ENCODE measurements at places on chromosomes 5 and 9.

DNA sequence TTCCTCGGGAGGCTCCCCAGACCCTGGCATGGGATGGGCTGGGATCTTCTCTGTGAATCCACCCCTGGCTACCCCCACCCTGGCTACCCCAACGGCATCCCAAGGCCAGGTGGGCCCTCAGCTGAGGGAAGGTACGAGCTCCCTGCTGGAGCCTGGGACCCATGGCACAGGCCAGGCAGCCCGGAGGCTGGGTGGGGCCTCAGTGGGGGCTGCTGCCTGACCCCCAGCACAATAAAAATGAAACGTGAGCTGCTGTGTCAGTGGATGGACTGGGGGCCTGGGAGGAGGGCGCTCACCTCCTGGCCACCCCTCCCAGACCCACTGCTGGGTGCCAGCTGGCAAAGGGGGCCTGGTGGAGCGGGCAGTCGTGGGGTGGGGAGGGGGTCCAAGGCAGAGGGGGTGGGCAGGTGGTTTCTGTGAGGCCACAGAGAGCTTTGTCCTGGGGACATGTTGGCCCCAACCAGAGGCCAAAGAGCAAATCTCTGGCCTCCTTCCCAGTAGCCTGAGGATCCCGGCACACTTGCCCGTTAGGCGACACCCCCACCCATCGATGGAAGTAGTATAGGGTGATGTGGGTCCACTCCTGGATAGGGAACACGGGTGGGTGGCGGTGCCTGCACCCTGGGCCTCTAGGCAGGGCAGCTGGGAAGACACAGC, 9.8 kb downstream of the EGFL7 start:
- no peak for DNase-seq

DNA sequence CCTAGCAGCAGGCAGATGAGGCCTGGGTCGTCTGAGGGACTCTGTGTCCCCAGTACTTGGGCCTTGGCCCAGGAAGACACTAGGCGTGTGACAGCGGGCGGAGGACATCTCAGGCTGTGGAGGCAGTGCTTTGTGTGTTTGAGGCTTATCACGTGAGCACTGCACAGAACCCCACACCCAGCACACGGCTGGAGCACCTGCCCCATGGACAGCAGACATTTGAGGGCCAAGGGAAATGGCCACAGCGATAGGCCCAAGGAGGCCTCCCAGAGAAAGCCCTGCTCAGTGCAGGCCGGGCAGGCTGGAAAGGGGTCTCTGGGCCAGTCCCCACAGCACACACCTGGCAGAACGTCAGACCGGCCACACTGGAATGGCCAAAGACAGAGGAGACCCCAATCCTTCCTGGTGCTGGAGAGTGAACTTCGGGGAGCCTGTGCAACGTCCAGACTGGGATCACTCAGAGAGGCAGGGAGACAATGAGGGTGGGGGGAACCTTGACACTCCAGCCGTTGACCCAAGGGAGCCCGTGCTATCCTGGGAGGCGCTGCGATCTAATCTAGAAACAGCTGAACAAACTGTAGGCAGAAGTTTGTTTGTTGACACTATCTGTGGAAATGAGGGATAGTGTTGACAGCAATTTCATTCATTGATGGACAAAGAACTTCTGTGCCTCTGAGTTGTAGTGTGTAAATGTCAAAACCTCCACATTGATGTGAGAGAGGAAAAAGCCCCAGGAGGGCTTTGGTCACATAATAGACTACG, 19.6 kb upstream of the FLT4 start:
- DNase-seq = no peak

GRCh38 chr5:103523319-103523718, 39.3 kb downstream of the NUDT12 start:
- DNase-seq = no peak

GRCh38 chr9:120294003-120294402, 286.0 kb downstream of the CDK5RAP2 start:
- DNase-seq = no peak

DNA sequence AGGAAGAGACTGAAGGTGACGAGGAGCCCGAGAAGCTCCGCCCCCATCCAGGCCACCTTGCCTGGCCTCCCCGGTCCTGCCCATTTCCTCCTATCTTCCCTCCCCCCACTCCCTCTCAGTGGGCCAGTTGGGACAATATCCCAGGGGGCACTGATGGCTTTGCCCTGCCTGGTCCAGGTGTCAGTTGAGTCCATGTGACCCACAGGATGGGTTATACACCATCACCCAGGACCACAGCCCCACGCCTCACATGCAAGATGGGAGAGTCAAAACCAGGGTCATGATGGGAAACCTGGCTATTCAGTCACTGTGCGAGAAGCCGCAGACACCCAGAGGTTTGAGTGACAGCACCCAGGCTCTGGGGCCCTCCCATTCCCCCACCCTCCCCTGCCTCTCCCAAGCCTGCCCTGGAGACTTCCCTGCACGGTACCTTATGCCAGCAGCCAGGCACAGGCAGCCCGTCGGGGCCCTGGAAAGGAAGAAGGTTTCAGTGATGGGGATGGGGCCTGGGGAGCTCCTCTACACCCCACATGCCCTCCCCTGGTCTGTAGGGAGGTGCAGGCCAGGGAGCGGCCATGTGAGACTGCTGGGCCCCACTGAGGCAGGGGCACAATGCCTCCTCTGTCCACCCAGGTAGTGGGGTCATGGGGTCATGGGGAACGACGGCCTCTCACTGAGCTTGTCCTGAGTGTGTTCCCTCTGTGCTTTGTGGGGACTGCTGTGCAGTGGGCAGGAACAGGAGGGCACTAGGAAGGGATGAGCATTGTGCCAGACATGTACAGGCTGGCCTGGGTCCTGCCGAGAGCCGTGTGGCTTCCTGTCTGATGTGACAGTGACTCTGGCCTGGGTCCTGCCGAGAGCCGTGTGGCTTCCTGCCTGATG, 6.3 kb upstream of the PHYKPL start:
- no peak for DNase-seq

DNA sequence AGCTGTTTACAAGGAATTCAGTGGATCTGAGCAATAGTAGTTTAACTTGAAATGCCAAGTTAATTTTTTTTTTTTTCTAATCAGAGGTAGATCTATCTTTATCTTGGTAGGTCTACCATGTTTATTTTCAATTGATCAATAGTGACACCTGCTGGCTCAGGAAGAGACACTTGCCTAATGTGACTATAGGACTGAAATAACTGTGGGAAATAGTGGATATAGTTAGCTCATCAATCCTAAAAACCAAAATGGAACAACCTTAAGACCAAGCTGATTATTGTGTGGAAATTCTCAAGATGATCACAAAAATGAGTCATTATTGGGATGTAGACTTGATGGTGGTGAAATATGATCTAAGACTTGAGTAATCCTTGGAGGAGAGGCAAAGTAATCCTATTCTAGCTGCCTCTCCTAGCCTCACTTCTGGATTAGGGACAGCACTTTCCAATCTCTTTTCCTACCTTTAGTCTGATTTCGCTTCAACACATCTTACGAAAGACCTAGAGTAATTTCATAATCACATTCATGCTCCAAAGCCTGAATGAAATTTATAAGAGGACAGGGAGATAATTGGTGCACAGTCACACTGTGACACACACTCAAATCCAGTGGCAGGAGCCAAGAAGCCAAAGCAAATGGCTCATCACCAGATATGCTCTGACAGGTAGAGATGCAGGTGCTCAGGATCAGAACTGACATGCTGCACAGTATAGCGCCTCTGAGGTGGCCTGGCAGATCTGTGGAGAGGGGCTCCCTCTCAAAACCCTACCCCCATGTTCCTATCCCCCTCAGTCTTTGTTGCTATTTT, 156.3 kb downstream of the HMHB1 start:
- no peak for DNase-seq

- DNase-seq = no peak
These were observed 46.5 kb downstream of the CXXC5 start for GRCh38 chr5:139694556-139695177.

- DNase-seq = no peak
These were observed 41.0 kb downstream of the AOPEP start for GRCh38 chr9:94767331-94768072.

DNA sequence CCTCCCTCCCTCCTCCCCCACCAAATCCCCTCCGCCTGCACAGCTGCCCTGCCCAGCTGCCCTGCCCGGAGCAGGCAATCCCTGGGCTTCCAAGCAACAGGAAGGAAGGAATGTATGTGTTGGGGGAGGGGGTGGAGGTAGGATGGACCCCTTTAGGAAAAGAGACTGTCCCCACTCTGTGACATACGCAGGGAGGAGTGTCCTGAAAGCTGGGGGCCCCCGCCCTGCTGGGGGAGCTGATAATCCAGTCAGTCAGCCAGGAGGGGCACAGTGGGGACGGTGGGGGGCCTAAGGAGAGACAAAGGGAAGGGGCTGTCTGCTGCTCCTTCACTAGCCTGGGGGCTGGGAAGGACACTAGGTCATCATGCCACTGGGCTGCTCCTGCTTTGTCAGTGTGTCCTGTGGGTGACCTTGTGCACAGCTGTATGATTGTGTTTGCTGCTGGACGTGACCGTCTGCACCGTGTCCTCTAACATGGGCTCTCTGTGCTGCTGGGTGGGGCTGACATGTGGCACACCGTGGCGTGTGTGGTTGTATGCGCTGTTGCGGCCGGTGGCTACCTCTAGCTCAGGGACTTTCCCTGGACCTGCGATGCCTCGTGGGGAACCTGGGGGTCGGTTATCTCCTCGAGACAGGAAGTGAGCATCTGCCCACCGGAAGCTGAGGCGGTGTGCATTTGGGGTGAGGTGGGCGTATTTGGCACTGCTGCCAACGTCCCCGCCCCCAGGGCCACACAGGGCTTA, 3.0 kb downstream of the N4BP3 start:
- peak; percentile 67 for DNase-seq

- no peak for DNase-seq
These were observed 256.3 kb downstream of the ADAMTSL1 start for GRCh38 chr9:18730241-18730640.

GRCh38 chr9:73558471-73558870, 406.8 kb downstream of the ANXA1 start:
- DNase-seq = no peak

- no peak for DNase-seq
These were observed 16.3 kb upstream of the LAMC3 start for GRCh38 chr9:130992682-130993032.

DNA sequence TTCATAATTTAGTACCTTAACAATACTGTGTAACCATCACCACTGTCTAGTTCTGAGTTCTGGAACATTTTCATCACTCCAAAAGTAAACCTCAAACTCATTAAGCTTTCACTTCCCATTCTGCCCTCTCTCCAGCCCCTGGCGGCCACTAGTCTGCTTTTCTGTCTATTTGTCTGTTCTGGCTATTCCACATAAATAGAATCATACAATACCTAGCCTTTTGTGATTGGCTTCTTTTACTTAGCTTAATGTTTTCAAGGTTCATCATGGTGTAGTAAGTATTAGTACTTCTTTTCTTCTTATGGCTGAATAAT, 138.7 kb downstream of the RAPGEF6 start:
- peak; percentile 23 for DNase-seq

DNA sequence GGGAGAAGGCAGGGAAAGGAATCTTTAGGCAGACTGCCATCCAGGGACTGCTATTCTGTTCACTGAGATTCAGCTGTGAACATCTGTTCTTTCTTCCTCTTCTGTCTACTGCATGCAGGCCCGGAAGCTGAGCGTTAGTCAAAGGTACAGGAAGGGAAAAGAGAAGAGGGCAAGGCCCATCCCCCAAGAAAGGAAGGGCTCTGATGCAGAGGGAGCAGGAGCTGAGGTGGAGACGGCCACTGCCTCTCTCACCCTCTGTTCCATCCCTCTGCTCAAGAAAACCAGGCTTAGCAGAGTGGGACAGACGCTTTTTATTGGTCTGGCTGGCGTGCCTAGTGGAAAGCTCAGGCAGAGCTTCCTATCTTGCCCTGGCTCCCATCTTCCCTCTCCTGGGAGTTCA, 57.6 kb downstream of the PFDN1 start:
- DNase-seq = no peak

GRCh38 chr9:26292943-26293342, 599.7 kb downstream of the CAAP1 start:
- no peak for DNase-seq

GRCh38 chr5:137561608-137562007, 62.5 kb upstream of the SPOCK1 start:
- DNase-seq = no peak

GRCh38 chr9:70668751-70669150, 254.3 kb upstream of the KLF9 start:
- no peak for DNase-seq

DNA sequence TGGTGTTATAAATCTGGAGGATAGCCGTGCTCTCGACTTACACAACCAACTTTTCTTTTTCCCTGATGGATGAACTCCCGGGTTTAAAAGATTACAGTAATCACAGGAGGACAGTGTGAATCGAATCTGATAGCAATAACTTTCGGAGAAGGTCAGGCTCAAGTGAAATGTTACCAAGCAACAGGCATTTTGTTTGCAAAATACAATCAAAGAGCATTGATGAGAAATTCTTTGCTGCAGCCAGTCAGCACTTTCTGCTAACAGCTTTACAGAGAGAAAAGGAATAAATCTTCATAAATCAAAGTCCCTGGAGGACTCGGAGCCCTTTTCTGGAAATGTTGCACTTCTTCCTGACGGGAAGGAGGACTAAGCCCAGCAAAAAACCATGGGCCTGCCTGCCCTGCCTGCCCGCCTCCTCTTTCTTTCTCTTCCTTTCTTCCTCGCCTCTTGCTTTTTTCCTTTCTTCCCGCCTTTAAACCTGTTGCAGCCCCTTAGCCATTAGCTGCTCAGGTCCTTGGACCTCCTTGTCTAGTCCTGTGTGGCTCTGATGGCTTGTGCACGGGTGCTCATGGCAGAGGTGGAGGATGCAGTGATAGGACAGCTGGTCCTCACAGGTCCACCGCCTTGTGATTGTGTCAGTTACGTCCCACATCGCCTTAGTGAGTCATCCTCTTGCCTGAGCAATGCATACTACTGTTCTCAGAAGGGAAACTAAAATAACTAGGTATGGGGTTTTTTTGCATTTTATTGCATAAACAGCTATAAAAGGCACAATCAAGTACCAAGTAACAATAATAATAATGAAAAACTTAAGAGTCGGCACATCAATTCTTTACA, 6.2 kb downstream of the DMRT3 start:
- no peak for DNase-seq

DNA sequence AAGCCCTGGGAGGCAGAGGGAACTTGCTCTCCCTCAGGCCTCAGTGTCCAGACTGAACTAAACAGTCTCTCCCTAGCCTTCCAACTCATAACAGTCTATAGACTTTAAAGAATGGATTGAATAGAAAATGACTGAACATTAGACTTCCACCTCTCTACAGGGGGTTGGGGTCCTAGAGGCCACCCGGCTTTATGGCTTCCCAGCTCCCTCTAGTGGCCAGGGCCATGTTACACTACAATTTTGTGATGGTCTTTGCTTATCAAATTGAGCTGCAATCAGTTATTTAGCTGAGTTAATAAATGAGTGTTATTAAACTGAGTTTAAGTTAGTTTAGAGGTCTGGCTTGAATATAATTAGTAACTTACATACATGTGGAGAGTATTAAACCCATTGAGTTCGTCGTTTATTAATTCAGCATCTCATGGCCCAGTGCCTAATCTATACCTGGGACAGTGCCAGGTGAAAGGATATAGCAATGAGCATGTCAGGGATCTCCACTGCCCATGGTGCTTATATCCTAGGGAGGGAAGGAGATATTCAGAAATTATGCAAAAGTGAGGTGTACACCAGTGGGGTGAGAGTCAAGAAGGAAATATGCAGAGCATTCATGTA, 105.2 kb downstream of the SH3TC2 start:
- peak; percentile 44 for DNase-seq

GRCh38 chr5:73801686-73802085, 175.7 kb downstream of the ARHGEF28 start:
- DNase-seq = no peak

Data from germinal center (tissue), 1 donor.